Left forelimb (tissue), 1 donor: ENCODE measurements at places on chromosomes 6 and 20.

GRCh38 chr6:96610019-96610418 is 47.1 kb downstream of the FHL5 start:
- DNase-seq, result no peak

DNA sequence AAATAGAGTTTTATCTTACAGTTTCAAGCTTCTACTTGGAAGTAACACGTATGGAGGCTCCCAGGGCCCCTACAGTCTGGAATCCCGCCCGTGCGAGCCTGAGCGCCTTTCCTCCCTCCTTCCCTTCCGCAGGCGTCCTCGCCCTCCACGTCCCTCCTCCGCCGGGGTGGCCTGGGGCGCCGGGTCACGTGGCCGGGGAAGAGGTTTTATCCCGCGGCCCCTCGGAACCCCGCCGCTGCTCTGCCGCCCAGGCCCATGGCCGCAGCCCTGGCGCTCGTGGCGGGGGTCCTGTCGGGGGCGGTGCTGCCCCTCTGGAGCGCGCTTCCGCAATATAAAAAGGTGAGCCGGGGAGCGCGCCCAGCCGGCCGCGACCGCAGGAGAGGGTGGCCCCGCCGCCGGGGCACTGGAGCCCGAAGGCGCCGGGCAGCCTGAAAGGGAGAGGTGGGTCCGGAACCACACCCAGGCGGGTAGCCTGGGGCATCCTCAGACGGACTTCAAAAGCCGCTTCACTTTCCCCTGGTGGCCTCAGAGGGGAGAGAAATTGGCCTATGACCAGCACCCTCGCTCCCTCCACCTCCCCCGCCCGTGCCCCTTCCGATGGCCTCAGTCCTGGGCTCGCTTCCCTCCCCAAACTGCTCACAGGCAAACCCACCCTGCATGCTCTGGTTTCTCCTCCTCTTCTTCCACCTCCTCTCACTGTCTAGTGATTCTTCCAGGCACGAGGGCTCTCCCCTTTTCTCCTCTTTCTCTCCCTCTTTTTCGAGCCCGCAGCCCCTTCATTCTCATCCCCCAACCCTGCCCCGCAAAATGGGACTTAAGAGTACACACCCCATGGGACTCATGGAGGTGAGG is at the start of gene CLPSL2:
TSS of gene CLPSL2 (plus strand) at position 235 of the 852 bp plus-strand sequence. CDS start at position 256, 21 bp downstream.
- DNase-seq, result no peak

GRCh38 chr6:16665992-16666391 is 95.3 kb downstream of the ATXN1 start:
- no peak for DNase-seq

DNA sequence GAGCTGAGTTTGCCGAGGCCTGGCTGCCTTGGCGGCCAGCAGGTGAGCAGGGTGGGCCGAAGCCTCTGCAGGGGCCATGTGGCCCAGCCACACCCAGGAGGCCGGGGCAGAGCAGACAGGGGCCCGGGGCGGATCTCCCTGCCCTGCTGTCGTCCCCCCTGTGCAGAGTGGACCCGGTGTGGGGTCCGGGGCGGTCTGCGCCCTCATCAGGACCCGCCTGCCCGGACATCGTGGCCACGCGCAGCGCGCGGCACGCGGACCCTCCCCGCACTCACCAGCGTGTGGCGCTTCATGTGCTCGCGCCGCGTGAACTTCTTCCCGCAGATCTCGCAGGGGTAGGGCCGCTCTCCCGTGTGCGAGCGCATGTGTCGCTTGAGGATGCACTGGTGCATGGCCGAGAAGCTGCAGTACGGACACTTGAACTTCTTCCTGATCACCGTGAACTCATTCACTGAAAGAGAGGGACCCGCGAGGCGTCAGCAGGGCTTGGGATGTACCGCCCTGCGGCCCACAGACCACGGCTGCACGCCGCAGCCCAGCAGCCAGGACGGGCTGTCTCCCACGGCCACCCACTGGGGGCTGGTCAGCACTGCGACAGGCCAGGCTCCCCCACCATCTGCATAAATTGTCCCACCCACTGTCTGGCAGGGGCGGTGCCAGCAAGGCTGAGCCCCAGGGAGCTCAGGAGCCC is 13.0 kb downstream of the SLC2A4RG start:
- DNase-seq, result no peak

DNA sequence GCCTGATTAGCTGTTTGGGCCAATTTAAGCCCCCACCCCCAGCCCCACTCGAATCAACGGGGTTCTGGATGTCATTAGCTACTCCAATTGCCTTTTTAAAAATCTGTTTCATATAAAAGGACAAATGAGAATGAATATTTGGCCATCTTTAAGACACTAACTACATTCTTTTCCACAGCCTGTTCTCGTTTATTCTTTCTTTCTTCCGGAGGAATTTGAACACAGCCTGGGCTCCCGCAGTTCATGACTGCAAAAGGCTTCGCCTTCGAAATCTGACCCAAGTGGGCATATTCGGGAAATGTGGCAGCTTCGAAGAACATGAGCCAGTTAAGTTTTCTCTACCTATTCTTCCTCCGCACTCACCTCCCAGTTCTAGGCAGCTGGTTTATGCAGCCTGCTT is 49.4 kb upstream of the NFATC2 start:
- no peak for DNase-seq

- DNase-seq, result no peak
Observed at GRCh38 chr20:23484081-23484480, 6.8 kb upstream of the CST8 start.

GRCh38 chr6:3305831-3306230 is 47.1 kb downstream of the PSMG4 start:
- no peak for DNase-seq

GRCh38 chr6:1619673-1620503 is 10.2 kb downstream of the FOXC1 start:
- no peak for DNase-seq

- DNase-seq, result no peak
Observed at GRCh38 chr20:64039293-64040160, 3.5 kb downstream of the C20orf204 start.

GRCh38 chr20:48983423-48984400 is 62.2 kb downstream of the ARFGEF2 start:
- no peak for DNase-seq

- DNase-seq, result no peak
Observed at GRCh38 chr20:8060977-8061376, 41.4 kb upstream of the TMX4 start.

DNA sequence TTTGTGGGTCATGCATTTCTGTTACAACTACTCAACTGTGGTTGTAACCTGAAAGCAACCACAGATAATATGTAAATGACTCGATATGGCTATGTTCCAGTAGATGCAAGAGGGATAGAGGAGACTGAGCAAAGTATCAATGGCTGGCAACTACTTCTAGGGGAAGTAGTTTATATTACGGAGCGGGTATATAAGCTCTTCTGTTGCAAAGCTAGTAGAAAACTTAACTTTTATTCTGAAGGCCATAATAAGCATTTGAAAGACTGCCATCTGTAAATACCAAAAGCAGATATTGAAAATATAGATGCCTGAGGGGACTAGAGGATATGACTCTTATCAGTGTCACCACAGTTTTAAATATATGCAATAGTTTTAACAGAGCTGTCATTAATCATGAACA is 655.3 kb downstream of the PHF3 start:
- DNase-seq, result no peak

DNA sequence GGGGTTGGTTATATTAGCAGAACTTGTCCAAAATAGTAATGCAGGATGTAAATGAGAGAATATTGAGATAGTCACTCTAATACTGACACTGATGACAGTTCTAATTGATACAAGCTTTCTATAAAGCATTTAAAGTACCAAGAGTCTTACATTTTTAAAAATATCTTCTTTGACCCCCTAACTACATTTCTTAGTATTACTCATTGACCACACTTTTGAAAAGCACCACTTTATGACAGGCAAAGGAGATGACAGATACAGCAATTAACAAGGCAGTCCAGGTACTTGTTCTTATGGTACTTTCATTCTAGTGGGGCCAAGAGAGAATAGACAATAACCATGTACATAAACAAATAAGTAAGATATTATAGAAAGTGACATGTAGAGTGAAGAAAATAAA is 139.4 kb upstream of the EYA4 start:
- no peak for DNase-seq

GRCh38 chr6:33634161-33634727 is 13.1 kb downstream of the ITPR3 start:
- DNase-seq, result no peak

DNA sequence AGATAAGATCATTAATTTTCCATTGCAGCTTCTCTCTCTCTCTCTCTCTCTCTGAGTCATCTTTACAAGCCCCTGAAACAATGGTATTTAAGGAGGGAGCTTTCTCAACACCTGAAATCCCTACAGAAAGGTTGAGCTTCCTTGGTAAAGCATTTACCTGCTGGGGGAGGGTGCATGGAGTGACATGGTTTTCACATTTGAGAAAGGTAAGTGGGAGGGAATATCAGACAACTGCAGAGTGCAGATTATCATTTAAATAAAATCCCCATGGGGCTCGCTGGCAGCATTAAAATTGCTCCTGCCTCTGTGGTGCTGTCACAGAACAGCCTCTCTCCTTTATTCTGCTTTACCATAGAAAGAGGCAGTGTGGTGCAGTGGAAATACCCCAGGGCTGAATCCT is 10.3 kb upstream of the PDYN start:
- DNase-seq, result no peak

GRCh38 chr6:134278000-134278399 is 39.9 kb downstream of the SGK1 start:
- DNase-seq, result no peak

DNA sequence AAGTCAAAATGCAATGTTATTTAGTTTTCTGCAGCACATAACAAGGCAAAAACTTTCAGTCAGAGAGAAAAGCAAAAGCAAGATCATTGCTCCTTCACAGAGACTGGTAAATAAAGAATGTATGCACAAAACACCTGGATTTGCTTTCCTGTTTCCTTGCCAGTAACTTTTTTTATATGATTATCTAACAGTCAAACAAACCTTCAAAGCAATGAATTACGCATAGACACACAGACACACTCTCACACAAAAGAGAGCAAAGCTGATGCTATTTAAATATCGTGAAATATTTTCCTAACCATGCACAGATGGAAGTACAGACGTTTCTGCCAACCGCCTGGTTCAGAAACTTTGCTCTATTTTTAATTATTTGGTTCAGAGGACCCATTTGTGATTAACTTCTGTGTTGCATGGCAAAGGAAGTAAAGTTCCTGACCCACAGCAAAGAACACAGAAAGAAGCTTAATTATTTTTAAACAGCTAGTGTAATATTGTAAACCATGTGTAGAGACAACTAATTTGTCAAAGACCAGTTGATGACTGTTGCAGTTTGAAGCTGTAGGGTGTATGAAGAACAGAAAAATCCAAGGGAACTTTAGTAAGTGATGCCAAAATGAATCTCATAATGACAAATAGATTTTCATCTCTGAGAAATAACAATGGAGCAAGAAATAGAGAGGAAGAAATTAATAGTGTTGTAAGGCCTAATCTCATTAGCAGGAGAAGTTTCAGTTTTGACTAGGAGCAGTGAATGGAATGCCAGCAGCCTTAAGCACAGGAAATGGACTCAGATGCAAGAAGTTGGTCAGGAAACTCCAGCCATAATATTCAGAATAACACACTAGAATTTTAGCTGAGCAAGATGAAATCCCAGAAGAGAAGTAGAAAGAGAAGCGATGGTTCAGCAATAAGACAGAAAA is 24.1 kb downstream of the ATXN1 start:
- no peak for DNase-seq

- DNase-seq, result no peak
Observed at GRCh38 chr6:12844284-12845223, 128.0 kb downstream of the PHACTR1 start.

DNA sequence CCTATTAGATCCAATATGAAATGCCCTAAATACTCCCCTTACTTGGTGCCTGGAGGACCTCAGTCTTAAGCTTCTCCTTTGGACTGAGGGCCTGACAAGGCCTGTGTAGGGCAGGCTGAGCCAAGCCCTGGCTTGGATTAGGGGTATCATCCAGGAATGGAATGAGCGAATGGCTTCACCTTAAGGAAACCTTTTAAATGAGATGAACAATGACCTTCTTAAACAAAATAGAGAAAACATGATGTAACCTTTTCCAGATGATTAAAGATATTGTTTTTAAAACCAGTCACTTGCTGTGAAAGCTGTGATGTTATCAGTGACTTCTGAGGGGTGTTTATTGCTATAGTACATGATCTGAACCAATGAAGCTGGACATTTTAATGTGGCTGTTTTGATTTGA is 55.5 kb downstream of the TRAF3IP2 start:
- DNase-seq, result no peak

- no peak for DNase-seq
Observed at GRCh38 chr20:31705598-31706597, 16.8 kb downstream of the BCL2L1 start.

DNA sequence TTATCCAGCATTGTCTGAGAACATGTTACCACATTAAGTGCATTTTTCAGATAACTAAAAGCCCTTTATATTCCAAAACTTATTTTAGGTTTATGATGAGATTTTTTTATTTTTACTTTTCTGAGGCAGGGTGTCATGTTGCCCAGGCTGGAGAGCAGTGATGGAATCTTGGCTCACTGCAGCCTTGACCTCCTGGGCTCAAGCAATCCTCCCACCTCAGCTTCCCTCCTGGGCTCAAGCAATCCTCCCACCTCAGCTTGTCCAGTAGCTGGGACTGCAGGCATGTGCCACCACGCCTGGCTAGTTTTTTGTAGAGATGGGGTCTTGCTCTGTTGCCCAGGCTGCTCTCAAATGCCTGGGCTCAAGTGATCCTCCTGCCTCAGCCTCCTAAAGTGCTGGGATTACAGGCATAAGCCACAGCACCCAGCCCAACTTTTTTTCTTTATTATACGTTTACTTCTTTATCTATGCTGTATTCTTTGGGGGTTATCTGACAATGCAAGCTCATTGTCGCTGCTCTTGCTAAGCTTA is 6.2 kb downstream of the DYNLT1 start:
- no peak for DNase-seq

- no peak for DNase-seq
Observed at GRCh38 chr6:163695414-163695864, 280.9 kb downstream of the QKI start.

GRCh38 chr6:53825532-53826321 is 30.9 kb downstream of the LRRC1 start:
- no peak for DNase-seq

- no peak for DNase-seq
Observed at GRCh38 chr6:142251930-142252445, 49.8 kb upstream of the ADGRG6 start.

GRCh38 chr20:10626896-10627295 is 46.9 kb downstream of the JAG1 start:
- DNase-seq, result no peak

GRCh38 chr6:161222706-161223234 is 51.1 kb downstream of the AGPAT4 start:
- no peak for DNase-seq

DNA sequence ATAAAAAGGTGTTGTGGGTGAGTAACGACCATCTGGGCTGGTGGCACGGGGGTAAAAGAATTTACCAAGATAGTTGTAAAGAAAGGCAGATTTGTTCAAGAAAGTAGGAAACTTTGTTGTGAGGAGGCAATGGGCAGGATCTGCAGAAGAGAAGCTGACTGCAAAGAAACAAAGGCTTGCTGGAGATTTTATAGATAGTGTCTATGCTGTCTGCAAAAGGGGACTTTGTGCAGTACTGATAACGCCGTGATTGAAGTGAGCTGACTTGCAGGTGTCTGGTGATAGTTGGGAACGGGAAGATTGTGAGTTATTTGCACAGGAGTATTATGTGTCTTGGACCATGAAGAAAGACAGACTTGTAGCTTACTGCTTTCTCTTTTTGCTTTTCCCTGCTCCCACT is 36.8 kb upstream of the GSTA3 start:
- DNase-seq, result no peak
